ENCODE measurements at places on chromosomes 16 and 17.

- no peak for DNase-seq
Measured at GRCh38 chr17:34375426-34375997, 12.5 kb upstream of the CCL1 start.

GRCh38 chr17:68096111-68096510 lies 60.6 kb downstream of the KPNA2 start:
- no peak for DNase-seq

- no peak for DNase-seq
Measured at GRCh38 chr17:40306395-40306794, 2.6 kb upstream of the RARA start.

DNA sequence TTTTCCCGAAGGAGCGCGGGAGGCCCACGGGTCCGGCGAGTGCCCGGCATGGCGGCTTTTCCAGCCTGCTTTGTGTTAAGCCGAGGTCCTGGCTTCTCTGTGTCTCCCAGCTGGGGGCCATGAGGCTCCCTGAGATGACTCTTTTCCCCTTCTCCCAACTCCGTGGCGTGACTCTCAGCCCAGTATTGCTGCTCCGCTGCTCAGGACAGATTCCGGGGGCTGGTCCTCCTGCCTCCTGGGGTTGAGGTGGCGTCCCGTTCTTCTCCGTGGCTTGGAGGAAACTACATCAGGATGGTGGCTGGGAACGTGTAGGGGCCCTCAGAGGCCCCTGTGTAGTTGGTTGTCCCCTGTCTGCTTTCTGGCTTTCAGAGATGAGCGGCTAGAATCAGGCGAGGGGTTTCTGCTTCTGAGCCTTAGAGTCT lies 951 bp downstream of the GPS1 start:
- DNase-seq, result no peak

- no peak for DNase-seq
Measured at GRCh38 chr17:7356072-7356549, 1.2 kb downstream of the TMEM95 start.

DNA sequence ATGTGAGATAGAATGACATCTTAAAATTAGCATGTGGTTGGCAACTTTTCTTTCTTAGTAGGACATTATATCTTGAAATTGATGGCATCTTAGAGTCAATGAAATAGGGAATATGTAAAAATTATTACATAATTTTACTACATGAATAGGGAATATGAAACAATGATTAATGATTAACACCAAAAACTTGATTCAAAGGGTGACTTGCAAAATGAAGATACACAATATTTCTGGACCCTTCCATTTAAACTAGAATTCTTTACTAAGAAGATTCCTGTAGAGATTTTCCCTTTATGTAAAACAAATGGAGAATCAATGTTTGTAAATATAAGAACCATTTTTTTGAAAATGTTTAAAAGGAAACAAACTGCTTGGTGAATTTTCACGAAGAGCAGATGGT lies 3.4 kb downstream of the MRTFB start:
- DNase-seq, result no peak

GRCh38 chr17:79164913-79165695 lies 90.5 kb downstream of the ENGASE start:
- DNase-seq, result no peak

DNA sequence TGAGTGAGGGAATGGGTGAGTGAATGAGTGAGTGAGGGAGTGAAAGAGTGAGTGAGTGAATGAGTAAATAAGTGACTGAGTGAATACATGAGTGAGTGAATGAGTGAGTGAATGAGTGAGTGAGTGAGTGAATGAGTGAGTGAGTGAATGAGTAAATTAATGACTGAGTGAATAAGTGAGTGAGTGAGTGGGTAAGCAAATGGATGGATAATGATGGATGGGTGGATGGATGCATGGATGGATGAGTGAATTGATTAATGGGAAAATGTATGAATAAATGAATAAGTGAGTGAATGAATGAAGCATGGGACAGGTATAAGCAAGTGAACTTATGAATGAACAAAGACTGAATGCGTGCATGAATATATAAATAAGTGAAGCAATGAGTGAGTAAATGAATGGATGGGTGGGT lies 25.4 kb downstream of the TMEM114 start:
- DNase-seq, result no peak

DNA sequence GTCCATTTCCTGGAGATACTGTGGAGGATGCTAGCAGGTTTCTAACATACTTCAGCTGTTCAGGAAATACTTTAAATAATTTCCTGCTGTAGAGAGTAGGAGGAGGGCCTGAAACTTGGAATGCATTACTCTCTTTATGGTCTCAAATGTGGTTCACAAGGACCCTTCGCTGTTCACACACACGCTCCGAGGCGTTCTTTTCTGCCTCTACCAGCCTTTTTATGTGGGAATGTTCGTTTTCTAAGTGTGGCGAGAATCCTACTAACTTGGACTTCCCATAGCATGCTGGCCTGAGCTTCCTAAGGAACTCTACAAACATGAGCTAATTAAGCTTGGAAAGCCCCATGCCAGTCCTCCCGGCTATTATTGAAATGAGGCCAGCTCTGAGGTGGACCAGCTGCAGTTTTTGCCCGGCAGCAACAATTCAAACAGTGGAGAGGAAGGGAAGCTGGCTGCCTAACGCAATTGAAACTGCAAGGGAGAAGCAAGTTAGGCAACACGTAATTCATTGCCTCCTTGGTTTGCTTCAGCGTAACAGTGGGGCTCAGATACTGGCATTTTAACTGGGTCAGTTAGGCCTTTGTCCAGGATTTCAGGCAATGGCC lies 18.9 kb downstream of the KPNA2 start:
- peak; percentile 61 for DNase-seq

DNA sequence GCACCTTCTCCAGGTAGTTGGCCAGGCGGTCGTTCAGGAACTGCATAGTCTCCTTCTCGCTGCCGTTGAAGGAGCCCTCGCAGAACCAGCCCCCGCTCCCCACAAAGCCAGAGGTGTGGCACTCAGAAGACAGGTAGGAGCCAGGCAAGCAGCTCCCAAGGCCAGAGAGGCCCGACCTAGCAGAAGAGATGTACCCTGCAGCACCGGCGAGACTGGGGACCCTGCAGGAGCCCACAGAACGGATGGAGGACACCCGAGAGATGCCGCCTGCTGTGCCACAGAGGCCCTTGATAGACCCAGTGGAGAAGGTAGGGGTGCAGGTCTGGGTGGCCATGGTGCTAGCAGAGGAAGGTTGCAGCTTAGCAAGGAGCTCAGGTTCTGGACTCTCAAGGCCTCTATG lies at the start of gene KRT36:
KRT36 (minus strand) TSS at position 380 of the 400 bp plus-strand sequence; CDS start at position 334, 46 bp downstream.
- DNase-seq, result no peak

DNA sequence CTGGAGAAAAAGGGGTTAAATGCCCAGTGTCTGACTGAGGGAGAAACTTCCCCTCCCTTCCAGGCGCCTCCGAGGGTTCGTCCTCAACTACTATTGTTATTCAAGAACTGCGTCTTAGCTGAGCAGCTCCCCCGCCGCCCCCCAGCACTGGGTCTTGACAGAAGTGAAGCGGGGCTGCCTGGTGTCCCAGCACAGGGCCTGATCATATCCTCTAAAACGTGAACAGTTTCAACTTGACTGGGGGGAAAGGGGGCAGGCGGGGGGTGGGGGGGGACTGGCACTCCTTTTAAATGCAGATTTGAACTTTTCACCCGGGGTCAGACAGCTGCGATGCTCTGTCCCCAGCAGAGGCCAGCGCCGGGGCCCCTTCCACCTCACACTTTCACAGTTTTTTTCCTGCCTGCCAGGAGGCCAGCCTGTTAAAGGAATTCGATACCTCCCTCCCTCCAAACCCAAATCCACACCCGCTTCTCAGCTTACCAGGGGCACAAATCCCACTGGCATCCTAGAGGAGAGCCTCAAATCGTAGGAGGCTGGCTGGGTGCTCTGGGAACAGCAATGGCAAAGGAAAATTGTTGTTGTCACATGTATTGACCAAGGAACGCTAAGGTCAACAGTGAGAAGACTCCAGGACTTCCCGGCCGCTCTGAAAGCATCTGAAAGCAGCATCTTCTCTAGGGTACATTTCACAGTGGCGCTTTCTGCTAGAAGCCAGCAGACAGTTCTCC lies 14.5 kb downstream of the ZFHX3 start:
- DNase-seq, result no peak

GRCh38 chr16:84973776-84974523 lies 37.4 kb downstream of the ZDHHC7 start:
- no peak for DNase-seq

DNA sequence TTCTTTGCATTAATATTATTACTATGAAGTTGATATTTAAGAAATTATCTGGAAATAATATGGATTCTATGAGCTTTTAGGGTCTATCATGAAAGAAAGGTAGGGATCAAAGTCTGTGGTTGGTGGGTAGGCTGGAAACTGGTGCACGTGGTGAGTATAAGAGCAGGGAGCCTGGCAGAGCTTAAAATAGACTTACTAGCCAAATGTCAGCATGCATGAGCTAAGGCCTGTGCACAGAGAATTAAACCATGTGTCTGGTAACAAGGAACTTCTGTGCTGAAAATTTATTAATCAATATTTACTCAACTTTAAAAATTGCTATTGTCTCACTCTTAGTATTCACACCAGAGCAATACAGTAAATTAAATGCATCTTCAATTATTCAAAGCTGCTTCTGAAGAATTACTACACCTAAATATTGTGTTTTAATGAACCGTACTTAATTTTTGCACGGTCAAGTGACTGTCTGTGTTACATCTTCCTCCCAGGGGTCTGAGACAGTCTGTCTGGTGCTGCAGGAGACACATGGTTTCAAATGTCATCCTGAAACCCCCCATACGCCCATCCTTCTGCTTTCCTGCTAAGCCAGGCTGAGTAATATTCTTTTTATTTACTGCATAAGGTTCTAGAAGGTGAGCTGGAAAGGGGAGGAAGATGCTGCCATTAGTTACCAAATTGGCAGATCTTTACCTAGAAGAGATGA lies 161.0 kb upstream of the NLRP1 start:
- DNase-seq, result no peak

GRCh38 chr16:85935974-85936760 lies 37.2 kb downstream of the IRF8 start:
- no peak for DNase-seq

GRCh38 chr17:31236712-31237111 lies 60.3 kb downstream of the OMG start:
- DNase-seq, result no peak

DNA sequence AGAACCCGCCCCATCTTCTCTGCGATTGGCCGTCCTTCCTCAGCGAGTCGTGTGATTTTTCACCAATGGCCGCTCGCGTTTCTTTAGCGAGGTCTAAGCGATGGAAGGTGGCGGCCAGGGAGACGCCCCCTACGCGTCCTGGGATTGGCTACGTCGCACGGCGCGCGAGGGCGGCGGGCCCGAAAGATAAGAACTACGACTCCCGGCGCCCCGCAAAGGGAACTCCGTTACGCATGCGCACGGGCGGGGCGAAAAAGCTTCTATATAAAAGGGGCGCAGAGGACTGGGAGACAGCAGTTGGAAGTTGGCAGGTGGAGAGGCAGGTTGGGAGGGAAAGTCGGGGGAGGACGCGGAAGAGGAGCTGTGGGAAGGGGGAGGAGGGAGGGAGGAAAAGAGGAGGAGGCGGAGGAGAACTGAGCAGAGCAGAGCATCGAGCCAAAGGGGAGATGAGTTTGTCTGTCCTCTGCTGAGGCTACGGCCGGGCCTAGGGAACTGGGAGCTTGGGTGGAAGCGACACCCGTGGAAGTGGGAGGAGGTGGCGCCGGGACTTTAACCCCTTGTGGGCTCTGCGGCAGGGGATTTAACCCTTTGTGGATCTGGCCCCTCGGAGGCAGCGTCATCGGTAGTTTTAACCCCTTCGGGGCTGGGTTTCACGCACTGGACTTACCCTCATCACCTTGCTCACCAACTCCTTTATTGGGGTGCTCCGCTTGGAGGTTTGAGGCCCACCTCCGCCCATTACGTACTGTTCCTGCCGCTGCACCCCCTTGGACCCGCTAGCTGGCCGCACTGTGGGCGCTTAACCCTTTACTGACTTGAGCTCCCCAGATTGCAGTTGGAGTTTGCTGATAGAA lies at the start of gene HEXIM1:
HEXIM1 (plus strand) TSS at position 293 of the 854 bp plus-strand sequence. CDS start 716 bp downstream, outside the sequence.
- peak; percentile 99 for DNase-seq

- DNase-seq, result no peak
Measured at GRCh38 chr17:83160443-83161297, 81.3 kb downstream of the METRNL start.

DNA sequence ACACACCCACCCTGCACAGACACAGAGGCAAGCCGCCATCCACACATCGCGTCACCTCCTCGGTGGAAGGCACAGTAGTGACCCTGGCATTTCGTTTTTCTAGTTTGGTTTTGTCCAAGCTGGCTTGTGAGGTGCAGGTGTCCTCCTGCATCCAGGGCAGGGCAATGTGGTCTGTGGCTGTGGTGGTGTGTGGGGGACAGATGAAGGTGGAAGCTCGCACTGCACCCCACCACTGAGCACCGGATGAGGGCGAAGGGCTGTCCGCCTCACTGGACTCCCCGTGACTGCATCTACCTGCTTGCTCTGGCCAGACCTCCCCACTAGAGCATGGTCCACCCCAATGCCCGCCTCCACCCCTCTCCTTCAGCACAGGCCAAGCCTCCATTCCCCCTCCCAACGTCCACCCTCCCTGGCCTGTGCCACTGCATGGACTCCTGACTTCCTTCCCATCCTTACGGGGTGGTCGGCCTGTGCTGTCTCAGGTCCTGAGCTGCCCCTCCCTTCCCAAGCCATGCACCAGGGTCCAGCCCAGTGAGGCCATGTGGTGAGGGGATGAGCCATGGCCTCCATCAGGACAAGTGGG lies 78.8 kb upstream of the CBX4 start:
- no peak for DNase-seq

DNA sequence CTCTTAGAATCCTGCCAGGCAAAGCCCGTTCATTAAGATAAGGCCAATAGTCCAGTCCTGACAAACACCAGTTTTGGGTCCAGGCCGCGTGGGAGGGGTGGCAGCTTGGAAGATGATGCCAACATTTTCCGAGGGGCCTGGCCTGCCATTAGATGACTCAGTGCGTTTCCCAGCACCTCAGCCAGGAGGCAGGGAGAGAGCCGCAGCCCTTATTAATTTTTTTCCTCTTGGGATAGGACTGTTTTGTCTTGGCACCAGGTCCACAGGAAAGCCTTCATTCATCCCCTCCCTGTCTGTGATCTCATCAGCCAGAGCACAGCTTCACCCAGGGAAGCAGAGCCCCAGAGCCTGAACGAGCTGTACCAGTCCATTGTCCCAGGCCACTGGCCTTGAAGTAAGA lies 4.7 kb upstream of the NDEL1 start:
- DNase-seq, result no peak

- no peak for DNase-seq
Measured at GRCh38 chr16:12078405-12079280, 102.1 kb downstream of the SNX29 start.

GRCh38 chr16:1037394-1038257 lies 34.9 kb upstream of the SSTR5 start:
- DNase-seq, result no peak

DNA sequence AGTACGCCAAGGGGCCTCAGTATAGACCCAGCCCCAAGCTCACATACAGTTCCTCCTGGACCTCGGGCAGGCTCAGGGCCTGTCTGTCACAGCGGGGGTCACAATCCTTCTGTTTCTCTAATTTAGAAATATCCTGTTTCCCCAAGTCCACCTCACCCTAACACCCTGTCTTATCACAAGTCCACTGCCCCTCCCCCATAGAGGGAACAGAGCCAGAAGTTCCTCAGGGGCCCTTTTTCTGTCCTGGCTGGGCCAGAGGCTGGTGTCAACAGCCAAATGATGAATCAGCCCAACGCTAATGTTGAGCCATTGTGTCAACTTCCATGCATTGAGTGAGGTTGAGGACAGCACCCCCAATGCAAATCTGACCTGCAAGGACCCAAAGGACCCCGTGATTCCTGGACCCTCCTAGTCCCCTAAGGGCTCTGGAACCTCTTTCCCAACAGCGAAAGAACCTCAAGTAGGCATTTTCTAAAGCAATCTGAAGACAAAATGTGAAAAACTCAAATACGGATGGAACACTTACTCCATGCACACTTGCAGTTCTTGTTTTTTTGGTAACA lies 58.6 kb downstream of the PECAM1 start:
- DNase-seq, result no peak

GRCh38 chr17:73359987-73360410 lies 48.2 kb upstream of the CDC42EP4 start:
- DNase-seq, result no peak
